ENCODE measurements at places on chromosomes 11 and 22.
A peak's percentile ranks its signal among the peaks of the same experiment; 100 is the strongest.

DNA sequence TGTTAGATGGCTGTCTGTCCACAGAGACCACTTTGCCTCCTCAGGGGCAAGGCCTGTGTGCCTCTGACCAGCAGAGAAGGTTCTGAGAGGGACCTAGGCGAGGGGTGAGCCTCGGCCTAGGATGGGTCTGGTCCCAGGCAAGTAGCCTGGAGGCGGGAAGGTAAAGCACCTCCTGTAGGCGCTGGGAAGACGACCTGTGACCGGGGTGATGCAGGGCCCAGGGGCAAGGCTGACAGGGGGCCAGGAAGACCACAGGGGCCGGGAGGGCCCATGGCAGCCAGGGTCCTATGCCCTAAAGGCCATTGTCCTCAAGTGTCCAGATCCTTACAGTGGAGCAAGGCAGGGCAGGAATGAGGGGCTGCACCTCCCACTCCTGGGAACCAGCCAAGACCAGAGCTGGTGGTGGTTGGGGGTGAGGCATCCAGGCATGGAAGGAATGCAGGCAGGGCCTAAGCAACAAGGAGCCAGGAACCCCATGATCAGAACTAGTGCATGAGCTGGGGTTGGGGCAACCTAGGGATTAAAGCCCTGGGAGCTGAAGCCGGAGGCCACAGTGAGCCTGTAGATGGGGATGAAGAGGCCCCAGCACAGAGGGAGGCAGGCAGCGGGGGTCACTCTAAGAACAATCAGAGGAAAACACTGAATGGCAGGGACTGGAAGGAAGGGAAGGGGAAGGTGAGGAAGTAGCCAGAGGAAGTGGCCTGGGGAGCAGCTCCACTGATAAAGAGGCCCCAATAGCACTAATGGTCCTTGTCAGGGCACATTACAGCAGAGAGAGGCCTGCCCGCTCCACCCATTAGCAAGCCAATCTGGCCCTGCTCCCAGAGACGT lies 32.9 kb upstream of the KLHL35 start:
- no peak for DNase-seq

DNA sequence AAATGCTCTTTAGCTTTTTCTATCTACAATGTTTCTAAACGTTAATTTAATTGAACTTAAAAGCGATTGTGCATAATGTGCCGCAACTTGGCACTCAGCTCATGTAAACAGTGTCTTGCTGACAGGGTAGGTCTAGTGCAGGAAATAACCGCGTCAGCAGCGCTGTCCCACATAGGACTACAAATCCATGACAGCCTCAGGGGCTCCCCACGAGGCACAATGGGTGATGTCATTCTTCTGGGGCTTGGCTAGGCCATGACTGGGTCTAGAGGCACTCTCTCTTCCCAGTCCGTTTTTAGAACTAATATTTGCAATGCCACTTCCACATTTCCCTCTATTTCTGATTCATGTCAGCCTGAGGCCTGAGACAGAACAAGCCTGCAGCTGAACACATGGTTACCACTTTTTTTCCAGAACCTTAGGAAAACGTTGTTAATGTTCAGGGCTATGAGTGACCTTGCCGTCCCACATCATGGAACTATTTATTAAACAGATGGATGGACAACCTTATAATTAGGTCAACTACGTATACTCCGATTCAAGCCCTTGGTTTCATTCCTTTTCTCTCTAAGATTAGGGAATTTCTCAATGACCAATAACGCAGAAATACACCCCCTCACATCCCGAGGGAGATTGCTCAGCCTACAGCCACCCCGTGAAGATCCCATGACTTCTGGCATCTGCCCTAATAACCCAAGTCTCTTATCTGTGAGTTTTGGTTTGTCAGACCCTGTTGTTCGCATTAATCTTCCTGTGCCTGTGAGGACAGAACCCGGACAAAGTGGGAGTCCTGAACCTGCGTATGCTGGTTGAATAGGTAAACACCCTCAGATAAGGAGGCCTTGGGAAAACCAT lies 19.4 kb upstream of the SNX32 start:
- DNase-seq: peak; percentile 48

DNA sequence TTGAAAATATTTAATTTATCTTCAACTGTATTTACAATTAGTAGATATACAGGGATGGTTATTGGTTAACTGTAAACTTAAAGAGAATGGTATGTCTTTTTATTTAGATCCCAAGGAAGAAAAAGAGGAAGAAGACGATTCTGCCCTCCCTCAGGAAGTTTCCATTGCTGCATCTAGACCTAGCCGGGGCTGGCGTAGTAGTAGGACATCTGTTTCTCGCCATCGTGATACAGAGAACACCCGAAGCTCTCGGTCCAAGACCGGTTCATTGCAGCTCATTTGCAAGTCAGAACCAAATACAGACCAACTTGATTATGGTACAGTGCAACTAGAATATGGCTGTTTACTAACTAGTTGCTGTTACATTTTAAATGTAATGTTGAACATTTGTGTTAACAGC lies 12.7 kb upstream of the CNTF start:
- DNase-seq: no peak

DNA sequence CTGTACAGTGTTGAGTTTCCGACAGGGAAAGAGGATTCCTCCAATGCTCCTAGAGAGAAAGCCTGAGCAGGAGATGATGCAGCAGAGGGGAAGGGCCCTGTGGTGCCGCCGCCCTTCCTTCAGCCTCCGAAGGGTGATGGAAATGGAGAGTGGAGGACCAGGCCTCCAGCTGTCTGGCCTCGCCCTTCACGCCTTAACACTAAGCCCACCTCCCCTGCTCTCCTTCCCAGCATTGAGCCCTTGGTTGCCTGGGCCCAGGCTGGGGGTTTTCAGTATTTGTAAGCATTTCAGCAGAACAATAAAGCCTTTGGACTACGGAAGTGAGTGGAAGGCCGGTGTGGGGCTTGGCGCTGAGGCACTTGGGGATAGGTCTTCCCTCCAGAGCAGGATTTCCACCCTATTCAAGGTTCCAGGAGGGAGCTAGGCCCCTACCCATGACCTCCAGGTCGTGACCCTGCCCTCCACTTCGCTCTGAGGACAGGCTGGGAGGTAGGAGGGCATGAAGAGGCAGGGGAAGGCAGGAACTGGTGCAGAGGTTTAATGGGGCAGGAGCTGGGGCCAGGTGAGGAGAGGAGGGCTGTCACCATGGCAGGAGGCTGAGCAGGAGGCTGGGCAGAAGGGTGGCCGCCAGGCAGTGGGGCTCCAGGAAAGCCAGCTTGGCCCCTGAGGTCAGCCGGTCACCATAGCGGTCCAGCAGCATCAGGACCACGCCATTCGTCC lies 21.6 kb downstream of the TREH start:
- no peak for DNase-seq

GRCh38 chr22:43274595-43275240 lies 68.5 kb downstream of the SCUBE1 start:
- DNase-seq: no peak

GRCh38 chr11:134819041-134819440 lies 407.0 kb upstream of the B3GAT1 start:
- no peak for DNase-seq

DNA sequence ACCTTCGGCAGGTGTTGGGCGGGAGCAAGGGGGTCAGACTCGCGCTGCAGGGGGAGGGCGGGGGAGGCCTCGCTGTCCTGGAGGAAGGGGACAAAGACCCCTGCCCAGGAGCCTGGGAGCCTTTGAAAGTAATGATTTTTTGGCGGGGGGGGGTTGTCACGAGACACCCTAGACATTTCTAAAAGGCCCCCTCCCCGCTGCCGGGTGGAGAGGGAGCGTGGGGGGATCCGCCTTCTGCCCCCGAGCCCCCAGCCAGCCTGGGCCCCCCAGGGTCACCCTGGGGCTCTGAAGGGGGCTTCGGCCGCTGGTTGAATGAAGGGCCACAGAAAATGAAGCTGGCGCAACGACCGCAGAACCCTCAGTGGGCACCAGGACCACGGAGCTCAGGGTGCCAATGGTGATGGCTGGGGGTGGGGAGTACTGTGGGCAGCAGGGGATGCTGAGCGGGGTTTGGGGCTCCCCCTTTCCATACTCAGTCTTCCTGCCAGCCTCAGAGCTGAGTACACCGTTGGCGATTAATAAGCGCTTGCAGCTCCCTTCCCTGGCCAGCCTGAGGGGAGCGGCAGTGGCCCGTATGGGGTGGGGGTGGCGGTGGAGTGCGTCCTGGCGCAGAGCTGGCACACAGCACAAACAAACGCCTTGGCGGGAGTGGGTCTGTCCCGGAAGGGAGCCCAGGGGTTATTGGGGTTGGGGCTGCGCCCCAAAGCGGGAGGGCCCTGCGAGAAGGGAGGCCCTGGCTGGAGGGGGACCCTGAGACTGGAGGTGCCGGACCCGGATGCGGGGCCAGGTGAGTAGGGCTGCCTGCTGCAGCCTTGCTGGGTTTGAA lies 1.2 kb upstream of the DUSP8 start:
- no peak for DNase-seq

DNA sequence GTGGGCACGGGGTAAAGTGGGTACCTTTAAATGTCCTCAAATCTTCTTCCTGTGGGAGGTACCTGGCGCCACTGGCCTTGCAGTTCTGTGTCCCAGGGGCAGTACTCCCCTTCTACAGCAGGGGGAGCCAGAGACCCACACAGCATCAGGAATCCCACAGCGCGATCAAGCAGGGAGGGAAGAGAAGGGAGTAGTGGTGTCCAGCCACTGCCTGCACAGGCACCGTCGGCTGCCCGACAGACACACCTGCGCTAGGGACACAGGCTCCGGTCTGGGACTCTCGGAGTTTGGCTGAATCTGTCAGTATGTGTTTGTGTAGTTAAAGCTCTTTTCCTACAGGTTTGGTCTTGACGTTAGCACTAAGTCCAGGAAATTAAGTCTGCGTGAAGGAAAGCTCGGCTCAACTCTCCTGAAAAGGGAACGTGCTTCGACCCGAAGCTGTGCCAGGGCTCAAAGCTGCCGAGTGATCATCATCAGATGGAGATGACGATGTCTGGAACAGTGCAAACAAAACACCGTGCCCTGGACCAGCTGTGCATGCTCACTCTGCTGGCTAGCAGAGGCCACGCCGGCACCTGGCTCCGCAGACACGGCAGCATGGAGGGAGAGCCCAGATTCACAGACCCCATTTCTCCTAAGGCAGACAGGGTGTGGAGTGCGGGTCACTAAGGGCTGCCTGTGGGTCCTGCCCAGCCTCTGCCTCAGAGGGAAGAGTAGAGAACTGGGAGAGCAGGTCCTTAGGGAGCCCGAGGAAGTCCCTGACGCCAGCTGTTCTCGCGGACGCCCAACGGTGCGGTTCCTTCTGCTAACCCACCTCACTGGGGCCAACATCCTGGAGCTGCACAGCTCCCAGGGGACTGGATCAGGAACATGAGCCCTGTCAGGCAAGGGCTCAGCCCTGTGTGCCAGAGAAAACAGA lies 56.0 kb upstream of the BID start:
- DNase-seq: peak; percentile 91

GRCh38 chr11:64036087-64037026 lies 626 bp downstream of the FLRT1 start:
- peak; percentile 68 for DNase-seq

DNA sequence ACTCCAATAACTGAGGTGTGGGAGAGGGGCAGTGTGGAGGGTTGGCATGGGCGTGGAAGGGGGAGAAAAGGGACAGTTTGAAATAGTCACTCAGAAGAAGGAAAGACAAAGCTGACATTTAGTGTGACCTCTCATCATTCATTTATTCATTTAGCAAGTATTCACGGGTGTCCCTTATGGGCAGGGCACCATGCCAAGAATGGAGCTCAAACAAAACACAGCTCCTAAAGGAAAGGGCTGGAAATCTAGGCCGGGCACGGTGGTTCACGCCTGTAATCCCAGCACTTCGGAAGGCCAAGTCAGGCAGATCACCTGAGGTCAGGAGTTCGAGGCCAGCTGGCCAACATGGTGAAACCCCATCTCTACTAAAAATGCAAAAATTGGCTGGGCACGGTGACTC lies 19.4 kb upstream of the DGKZ start:
- DNase-seq: no peak

GRCh38 chr11:131418189-131418588 lies 47.8 kb downstream of the NTM start:
- no peak for DNase-seq

DNA sequence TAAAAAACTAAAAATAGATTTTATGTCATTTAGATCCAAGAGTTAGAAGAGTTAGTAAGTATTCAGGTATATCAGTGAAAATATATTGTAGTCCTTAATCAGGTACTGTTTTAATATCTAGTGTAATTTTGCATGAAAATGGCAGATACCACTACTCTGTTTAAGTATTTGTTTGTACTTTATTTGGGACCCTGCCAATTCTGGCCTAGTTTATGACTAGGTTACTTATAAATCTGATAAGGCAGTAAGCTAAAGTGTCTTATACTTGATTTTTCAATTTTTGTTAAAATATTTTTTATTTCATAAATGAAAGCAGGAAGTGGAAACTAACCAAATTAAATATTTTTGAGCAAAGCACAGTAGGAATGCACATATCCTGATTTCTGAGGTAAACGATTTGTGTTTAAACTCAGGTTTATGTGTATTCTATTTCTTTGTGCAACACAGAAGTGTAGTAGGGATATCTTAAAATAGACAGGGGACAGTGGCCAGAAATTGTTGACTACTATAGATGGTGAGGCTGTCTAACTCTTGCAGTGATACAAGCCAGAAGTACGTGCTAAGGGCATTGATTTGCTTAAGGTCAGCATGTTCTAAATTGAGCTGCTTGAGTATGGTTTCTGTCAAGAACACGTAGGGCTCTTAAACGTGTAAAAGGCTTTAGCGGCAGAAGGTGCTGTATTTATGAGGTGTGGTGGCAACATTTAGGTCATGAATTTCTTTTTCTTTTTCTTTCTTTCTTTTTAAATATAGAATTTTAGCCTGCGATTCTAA lies 34.0 kb downstream of the HIPK3 start:
- no peak for DNase-seq

GRCh38 chr11:46972343-46972742 lies 35.8 kb downstream of the CSTPP1 start:
- DNase-seq: no peak

GRCh38 chr22:35785181-35785923 lies 67.7 kb downstream of the APOL5 start:
- DNase-seq: peak; percentile 65

- DNase-seq: no peak
These were observed 854.4 kb upstream of the CCDC90B start for GRCh38 chr11:84140386-84141169.

- DNase-seq: no peak
These were observed 3.4 kb upstream of the SCUBE1 start for GRCh38 chr22:43346521-43346929.

GRCh38 chr11:9806946-9807687 lies 143.2 kb downstream of the SWAP70 start:
- no peak for DNase-seq

DNA sequence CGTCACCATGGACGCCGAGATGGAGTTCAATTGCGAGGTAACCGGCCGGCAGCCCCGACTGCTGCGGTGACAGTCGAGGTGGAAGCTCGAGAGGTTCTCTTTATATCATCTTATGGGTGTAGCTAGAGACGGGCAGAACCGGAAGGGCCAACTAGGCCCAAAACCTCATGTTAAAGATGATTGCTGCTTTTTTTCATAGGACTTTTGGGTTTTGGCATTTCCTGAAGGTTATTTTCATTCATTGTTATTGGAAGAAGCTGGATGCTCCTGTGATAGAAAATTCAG lies 585 bp downstream of the NF2 start:
- DNase-seq: no peak

Data from foreskin fibroblast (primary cell).